Breast epithelium (tissue), 4 donors: ENCODE measurements at places on chromosomes 2 and 18. TPM values are rescaled to one million over a fixed set of nuclear protein-coding genes. Genes with fewer than 3 reads are reported as not detected.

GRCh38 chr18:50632895-50633515 is 73.1 kb downstream of the MAPK4 start:
- H3K4me3 ChIP-seq = no peak overlapping the region
- H3K4me1 ChIP-seq = no peaks in the 10 kb centered on the region
- no peaks in the 10 kb centered on the region for H3K36me3 ChIP-seq
- H3K27me3 ChIP-seq = no peaks in the 10 kb centered on the region
- no peak for DNase-seq

DNA sequence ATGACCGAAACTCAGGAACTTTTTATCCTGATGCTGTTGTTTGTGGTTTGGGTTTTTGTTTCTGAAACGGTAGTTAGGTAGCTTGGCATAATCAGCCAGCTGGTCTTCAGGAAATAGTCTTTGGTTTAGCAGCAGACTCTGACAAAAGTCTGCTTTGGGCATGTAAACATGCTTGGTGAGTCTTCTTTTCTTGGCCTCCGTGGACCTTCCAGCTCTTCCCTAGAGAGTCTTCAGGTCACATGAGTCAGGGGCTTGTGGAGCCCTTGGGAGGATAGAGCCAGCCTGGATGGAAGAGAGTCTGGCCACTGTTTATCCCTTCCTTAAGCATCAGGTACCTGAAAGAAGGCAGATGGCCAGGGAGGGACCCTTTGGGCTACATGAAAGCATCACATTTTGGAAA is 154.5 kb downstream of the MGAT5 start:
- H3K4me1 ChIP-seq = peaks cover 13% of the 10 kb centered on the region
- H3K27me3 ChIP-seq = no peaks in the 10 kb centered on the region
- DNase-seq = no peak
- no peak overlapping the region for H3K4me3 ChIP-seq
- no peak overlapping the region for H3K27ac ChIP-seq

- no peaks in the 10 kb centered on the region for H3K27me3 ChIP-seq
- no peaks in the 10 kb centered on the region for H3K36me3 ChIP-seq
- H3K4me3 ChIP-seq = no peak overlapping the region
- H3K4me1 ChIP-seq = no peaks in the 10 kb centered on the region
- no peak overlapping the region for H3K27ac ChIP-seq
Observed at GRCh38 chr18:7941533-7941932, 374.4 kb downstream of the PTPRM start.

DNA sequence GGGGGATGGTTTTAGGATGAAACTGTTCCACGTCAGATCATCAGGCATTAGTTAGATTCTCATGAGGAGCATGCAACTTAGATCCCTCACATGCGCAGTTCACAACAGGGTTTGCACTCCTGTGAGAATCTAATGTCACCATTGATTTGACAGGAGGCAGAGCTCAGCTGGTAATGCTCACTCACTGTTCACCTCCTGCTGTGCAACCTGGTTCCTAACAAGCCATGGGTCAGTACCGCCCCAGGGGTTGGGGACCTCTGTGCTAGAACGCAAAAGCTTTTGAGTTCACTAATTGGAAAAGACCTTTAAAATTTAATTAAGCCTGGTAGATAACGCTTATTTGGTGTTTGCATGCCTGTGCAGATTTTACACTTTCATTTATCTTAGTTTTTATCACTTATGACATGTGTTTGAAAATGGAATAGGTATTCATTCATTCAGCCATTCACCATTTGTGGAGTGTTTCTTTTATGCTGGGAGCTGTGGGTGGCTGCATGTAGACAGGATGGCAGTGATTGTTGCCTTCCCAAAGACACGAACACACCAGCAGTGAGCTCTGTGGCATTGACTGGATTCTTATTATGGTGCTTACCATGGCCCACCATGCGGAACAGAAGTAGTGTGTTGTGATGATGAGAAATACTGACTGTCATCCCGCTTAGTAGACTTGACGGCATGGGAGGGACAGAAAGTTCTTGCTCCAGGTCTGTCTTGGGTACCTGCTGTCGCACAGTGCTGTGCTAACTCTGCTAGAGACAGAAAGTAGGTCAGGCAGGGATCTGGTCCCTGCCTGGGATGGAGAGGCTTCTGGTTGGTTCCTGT is 6.4 kb downstream of the RAB31 start:
- H3K4me1 ChIP-seq = no peaks in the 10 kb centered on the region
- no peak overlapping the region for H3K27ac ChIP-seq
- H3K27me3 ChIP-seq = no peaks in the 10 kb centered on the region
- no peaks in the 10 kb centered on the region for H3K36me3 ChIP-seq
- DNase-seq = no peak
- no peak overlapping the region for H3K4me3 ChIP-seq

- H3K4me3 ChIP-seq = no peak overlapping the region
- H3K4me1 ChIP-seq = no peaks in the 10 kb centered on the region
- no peaks in the 10 kb centered on the region for H3K36me3 ChIP-seq
Observed at GRCh38 chr2:216188559-216188850, 79.4 kb downstream of the XRCC5 start.

GRCh38 chr2:5598156-5598555 is 94.0 kb upstream of the SOX11 start:
- H3K36me3 ChIP-seq = no peaks in the 10 kb centered on the region
- no peaks in the 10 kb centered on the region for H3K4me1 ChIP-seq
- no peak overlapping the region for H3K27ac ChIP-seq
- no peaks in the 10 kb centered on the region for H3K27me3 ChIP-seq

DNA sequence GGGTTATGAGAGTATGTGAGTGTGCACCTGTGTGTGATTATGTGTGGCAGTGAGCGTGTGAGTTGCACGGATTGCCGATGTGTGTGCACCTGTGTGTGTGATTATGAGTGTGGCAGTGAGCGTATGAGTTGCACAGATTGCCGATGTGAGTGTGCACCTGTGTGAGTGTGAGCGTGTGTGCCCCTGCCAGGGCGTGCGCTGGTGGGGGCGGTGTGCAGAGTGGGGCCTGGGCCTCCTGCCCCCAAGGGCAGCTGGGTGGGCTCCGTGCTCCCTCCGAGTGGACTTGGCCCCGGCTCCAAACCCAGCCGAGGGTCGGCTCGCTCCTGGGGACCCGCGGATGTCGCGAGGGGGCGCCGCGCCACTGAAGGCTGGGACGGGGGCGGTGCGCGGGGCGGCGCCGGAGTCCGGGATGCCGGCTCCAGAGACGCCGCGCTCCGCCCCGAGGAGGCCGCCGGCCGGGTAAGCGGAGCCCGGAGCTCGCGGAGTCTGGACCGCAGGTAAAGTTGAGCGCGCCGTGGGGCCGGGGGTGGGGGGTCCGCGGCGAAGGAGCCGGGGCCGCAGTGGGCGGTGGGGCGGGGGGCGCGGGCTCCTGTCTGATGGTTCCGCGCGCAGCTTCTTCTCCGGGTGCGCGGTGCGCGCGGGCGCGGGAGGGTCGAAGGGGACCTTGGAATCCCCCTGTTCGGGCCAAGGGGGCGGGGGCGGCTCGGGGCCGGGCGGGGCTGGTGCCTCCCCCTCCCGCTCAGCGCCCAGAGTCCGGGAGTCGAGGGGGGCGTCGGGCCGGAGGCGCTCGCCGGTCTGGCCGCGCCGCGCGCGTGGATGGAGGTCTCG is at the start of gene KCNG2:
Gene KCNG2 (plus strand): TSS at position 421 of the 828 bp plus-strand sequence. CDS start 65,730 bp downstream, outside the sequence.
- no peaks in the 10 kb centered on the region for H3K36me3 ChIP-seq
- peak within 1 kb of the TSS; percentile 43 for H3K4me3 ChIP-seq
- peak; percentile 44 for DNase-seq
- H3K27ac ChIP-seq = no peak within 1 kb of the TSS
- peaks cover 47% of the 10 kb centered on the region for H3K27me3 ChIP-seq
- peaks cover 8% of the 10 kb centered on the region for H3K4me1 ChIP-seq

DNA sequence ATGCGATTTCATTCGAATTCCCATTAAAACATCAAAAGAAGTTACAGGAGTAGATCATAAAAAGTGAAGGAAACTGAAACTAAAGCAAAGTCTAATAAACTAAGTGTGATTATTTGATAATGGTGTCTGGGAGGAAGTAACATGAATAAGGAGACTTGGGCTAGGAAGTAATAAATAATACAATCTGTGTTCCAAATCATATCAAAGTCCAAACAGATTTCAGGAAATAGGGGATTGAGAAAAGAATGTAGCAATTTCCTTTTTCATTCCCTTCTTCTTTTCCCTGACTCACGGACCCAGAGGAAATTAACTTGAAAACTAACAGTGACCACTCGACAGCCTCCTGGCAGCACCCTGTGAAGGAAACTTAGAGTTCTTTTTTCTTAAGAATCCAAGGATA is 758.4 kb upstream of the GCFC2 start:
- H3K4me3 ChIP-seq = no peak overlapping the region
- no peaks in the 10 kb centered on the region for H3K4me1 ChIP-seq
- no peak overlapping the region for H3K27ac ChIP-seq
- DNase-seq = no peak
- H3K27me3 ChIP-seq = no peaks in the 10 kb centered on the region

GRCh38 chr2:127103243-127104165 is 3.5 kb downstream of the BIN1 start:
- no peaks in the 10 kb centered on the region for H3K36me3 ChIP-seq
- H3K27me3 ChIP-seq = no peaks in the 10 kb centered on the region
- H3K4me1 ChIP-seq = no peaks in the 10 kb centered on the region

DNA sequence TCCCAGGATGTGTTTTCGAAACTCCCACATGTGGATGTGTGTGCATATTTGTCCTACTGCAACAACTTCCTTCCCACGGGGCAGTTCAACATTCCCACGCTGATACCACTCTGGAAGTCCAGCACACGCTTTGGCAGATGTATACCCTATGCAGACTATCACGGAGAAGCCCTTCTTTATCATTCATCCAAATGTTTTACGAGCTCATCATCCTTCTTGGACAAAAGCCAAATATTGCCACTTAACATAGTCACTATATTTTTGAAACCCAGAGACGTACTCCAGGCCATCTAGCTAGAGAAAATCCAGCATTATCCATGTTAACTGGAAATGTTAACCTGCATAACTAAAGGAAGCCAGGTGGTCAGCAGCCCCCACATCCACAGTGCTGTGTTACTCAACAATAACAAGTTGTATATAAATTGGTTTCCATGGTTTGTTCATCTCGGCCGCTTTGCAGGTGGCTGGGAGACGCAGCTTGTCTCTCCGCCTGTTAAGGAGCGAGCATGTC is 131.5 kb downstream of the ZNF532 start:
- H3K27ac ChIP-seq = peak overlapping the region; percentile 83
- no peaks in the 10 kb centered on the region for H3K27me3 ChIP-seq
- H3K4me1 ChIP-seq = no peaks in the 10 kb centered on the region
- no peak overlapping the region for H3K4me3 ChIP-seq

DNA sequence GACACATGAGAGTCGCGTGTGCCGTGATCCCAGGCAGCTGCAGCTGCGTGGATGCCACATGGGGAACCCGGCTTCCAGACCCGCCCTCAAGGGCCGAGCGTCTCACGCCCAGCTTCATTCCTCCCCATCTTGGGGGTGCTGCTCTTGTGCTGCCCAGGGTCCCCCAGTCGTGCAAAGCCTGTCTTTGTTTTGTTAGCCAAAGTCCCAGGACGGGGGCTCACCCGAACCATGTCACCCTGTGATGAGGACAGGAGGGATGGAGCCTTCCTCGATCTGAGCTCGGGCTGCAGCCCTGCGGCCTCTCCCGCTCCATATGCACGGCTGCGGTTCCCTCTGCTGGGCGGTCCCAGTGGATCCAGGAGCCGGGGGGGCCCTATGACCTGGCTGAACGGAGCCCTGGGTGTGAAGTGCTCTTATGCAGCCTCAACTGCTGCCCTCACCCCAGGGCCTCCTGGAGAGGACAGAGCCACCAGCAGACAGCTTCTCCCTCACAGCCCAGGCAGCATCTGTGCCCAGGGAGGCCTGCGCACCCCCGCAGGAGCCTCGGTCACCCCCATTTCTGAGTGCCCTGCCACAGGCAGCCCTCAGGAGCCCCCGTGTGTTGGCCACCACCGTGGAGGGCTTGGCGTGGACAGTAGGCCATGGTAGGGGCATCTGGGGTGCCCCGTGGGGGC is 99.0 kb upstream of the CTDP1 start:
- H3K4me1 ChIP-seq = peaks cover 12% of the 10 kb centered on the region
- H3K27ac ChIP-seq = no peak overlapping the region
- no peaks in the 10 kb centered on the region for H3K36me3 ChIP-seq
- H3K27me3 ChIP-seq = no peaks in the 10 kb centered on the region

GRCh38 chr2:150729495-150729955 is 242.1 kb upstream of the RND3 start:
- no peaks in the 10 kb centered on the region for H3K4me1 ChIP-seq
- H3K4me3 ChIP-seq = no peak overlapping the region
- no peaks in the 10 kb centered on the region for H3K36me3 ChIP-seq
- H3K27ac ChIP-seq = no peak overlapping the region
- DNase-seq = no peak

DNA sequence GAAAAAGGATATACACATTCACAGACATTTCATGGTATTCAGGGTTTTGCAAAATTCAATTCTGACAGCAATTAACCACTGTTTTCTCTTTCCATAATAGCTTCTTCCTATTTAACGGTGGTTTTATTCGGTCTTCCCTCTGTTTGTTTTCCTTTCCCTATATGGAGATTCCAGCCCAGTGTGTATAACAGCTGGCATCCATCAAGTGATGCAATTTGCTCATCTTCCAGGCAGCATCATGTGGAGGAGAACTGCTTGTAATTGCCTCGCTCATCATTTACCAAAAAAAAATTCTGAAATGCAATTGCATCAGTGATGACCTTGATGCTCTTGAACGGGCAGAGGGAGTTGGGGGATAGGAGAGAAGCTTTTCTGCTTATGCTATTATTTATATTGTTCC is 165.9 kb upstream of the PGAP1 start:
- H3K4me1 ChIP-seq = no peaks in the 10 kb centered on the region
- no peak for DNase-seq
- no peaks in the 10 kb centered on the region for H3K36me3 ChIP-seq
- no peak overlapping the region for H3K27ac ChIP-seq

- no peaks in the 10 kb centered on the region for H3K27me3 ChIP-seq
- H3K4me1 ChIP-seq = peaks cover 4% of the 10 kb centered on the region
- peak overlapping the region; percentile 86 for H3K4me3 ChIP-seq
Observed at GRCh38 chr18:46070815-46071652, 1.0 kb downstream of the PSTPIP2 start.

- H3K4me1 ChIP-seq = no peaks in the 10 kb centered on the region
- H3K27ac ChIP-seq = no peak overlapping the region
- no peak for DNase-seq
- H3K36me3 ChIP-seq = no peaks in the 10 kb centered on the region
- no peaks in the 10 kb centered on the region for H3K27me3 ChIP-seq
- H3K4me3 ChIP-seq = no peak overlapping the region
Observed at GRCh38 chr2:174888646-174889271, 116.4 kb downstream of the CHN1 start.

DNA sequence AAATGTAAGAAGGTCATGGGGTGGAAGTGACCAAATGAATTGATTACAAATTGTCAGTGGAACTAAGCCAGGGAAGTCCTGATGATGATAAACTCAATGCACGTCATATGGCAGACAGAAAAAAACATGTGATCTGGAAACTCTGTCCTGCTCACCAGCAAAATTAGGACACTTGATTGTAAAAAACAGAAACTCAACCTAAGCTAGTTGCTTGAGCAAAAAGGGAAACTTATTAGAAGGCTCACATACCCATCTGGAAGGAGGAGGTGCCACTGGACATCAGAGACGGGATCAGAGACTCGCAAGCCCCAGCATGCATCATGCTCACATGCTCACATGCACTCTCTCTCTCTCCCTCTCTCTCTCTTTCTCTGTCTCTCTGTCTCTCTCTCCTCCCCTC is 96.8 kb downstream of the SP3 start:
- peaks cover 7% of the 10 kb centered on the region for H3K4me1 ChIP-seq
- no peaks in the 10 kb centered on the region for H3K36me3 ChIP-seq
- H3K27me3 ChIP-seq = no peaks in the 10 kb centered on the region
- no peak for DNase-seq
- H3K4me3 ChIP-seq = no peak overlapping the region
- no peak overlapping the region for H3K27ac ChIP-seq

Gene SF3B6
- 125 TPM for total RNA-seq

Gene ACTG2
- 3.8 TPM for total RNA-seq

Gene SEPTIN10
- 100 TPM for total RNA-seq

Gene ASB18
- not detected for total RNA-seq
